ENCODE measurements at places on chromosomes 3 and 15.

GRCh38 chr3:15223685-15224572 lies 17.9 kb downstream of the CAPN7 start:
- no peak for DNase-seq

GRCh38 chr3:89227634-89228033 lies 120.2 kb downstream of the EPHA3 start:
- DNase-seq, result no peak

GRCh38 chr15:68414206-68414555 lies 17.8 kb downstream of the ITGA11 start:
- DNase-seq, result no peak

DNA sequence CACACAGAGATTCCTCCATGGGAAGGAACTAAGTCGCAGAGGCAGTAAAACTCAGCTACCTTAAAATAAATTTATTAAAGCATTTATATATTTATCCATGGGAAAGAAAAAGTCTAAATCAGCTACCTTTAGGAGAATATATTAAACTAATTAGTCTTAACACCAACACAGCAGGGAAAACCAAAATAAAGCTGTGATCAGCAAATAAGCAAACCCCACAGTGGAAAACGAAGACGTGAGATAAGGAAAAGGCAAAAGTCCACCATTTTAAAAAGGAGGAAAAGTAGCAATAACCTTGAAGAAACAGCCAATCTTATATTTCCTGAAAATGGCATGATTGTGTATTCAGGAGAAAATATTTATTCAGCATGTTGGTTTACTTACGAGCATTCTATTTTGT lies 473.0 kb upstream of the ROBO2 start:
- no peak for DNase-seq

GRCh38 chr3:127748754-127749327 lies 73.5 kb downstream of the MGLL start:
- no peak for DNase-seq

- DNase-seq, result no peak
These were observed 320.6 kb upstream of the RORA start for GRCh38 chr15:61549727-61550126.

DNA sequence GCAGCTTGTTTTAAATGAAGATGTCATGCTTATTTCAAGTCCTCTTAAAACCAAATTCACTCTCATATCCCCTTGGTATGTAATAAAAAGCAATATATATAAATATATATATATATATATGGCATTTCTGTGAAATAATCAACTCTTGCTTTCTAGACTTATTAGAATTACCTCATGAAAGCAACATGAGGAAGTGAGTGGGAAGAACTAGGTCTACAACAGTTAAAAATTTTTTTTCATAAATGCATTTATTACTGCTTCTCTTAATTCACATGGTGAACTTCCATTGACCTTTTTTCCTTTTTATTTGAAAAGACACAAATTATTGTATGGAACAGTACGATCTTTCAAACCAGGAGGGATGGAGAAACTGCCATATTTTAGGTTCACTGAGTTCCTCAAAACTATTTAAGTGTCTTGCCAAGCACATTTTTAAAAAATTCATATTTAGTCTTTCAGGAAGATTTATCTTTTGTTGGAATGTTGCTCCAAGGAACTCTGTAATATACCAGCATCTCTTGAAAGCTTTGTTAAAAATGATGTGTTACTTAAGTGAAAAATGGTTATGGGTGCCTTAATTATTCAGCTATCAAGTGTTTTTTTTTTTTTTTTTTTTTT lies 185.2 kb downstream of the GHSR start:
- no peak for DNase-seq

- DNase-seq, result no peak
These were observed 25.2 kb downstream of the IDH3A start for GRCh38 chr15:78174401-78174800.

- no peak for DNase-seq
These were observed 73.3 kb downstream of the CSNK1G1 start for GRCh38 chr15:64282701-64283100.

GRCh38 chr3:132432639-132433038 lies 15.3 kb downstream of the DNAJC13 start:
- DNase-seq, result no peak

- DNase-seq, result no peak
These were observed 521.2 kb downstream of the FOXP1 start for GRCh38 chr3:71062037-71062932.

- DNase-seq, result no peak
These were observed 23.4 kb downstream of the PXK start for GRCh38 chr3:58356054-58356453.

DNA sequence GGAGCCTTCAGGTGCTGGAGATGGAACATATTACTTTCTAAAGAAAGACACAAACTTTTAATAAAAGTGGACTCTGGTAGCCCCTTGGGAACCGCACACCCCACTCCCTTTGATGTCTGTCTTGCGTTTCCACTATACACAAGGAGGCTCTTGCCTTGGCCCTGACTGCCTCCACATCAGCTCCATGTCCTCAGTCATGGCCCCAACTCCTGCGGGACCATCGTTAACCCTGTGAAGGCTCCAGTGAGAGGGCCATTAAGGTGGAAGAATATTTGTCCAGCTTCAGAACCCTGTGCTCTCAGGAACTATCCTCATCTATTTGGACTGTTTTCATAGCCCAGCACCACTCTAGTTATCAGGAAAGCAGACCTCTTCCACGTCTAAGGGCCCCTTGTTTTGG lies 16.1 kb upstream of the BFSP2 start:
- DNase-seq, result no peak

- DNase-seq, result no peak
These were observed 3.1 kb upstream of the SQOR start for GRCh38 chr15:45631776-45632175.

DNA sequence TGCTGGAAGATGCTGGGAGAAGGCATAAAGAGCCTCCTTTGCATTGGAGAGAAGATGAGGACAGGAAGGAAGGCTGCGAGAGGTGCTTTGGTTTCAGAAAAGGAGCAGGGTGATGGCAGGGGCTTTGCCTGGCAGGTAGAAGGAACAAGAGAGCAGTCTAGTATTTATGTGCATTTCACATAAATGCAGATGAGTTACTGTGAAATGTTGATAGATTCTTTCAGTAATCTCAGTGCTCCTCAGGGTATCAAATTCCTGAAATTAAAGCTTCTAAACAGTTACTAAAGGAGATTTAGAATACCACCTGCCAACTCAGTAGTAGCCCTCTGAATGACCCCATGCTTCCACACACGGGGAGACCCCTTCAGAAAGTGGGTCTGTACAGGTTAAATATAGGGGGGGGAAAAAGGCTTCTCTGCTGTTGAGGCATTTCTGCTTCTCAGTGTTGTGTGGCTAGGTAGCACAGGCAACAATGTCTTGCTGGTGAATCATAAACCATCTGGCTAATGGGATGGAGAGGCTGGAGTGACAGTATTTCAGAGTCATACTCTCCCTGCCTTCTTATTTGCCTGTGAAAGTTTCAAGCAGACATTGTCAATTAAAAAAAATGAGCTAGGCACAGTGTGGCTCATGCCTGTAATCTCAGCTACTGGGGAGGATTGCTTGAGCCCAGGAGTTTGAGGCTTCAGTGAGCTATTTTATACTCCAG lies 14.3 kb upstream of the FBXL22 start:
- DNase-seq, result no peak

DNA sequence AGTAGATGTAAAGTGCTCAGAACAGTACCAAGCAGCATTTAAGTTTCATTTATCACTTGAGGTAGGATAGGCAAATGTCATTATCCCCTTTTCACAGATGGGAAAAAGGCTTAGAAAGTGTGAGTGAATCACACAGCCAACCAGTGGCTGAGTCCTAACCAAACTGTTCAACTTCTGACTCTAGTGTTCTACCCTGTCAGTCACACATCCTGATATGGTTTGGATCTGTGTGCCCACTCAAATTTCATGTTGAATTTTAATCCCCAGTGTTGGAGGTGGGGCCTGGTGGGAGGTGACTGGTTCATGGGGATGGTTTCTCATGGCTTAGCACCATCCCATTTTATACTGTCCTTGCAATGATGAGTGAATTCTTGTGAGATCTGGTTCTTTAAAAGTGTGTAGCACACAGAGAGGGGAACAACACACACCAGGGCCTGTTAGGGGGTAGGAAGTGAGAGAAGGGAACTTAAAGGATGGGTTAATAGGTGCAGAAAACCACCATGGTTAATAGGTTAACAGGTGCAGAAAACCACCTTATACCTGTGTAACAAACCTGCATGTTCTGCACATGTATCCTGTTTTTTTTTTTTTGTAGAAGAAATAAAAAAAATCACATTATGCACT lies 304.7 kb downstream of the SUCLG2 start:
- no peak for DNase-seq

DNA sequence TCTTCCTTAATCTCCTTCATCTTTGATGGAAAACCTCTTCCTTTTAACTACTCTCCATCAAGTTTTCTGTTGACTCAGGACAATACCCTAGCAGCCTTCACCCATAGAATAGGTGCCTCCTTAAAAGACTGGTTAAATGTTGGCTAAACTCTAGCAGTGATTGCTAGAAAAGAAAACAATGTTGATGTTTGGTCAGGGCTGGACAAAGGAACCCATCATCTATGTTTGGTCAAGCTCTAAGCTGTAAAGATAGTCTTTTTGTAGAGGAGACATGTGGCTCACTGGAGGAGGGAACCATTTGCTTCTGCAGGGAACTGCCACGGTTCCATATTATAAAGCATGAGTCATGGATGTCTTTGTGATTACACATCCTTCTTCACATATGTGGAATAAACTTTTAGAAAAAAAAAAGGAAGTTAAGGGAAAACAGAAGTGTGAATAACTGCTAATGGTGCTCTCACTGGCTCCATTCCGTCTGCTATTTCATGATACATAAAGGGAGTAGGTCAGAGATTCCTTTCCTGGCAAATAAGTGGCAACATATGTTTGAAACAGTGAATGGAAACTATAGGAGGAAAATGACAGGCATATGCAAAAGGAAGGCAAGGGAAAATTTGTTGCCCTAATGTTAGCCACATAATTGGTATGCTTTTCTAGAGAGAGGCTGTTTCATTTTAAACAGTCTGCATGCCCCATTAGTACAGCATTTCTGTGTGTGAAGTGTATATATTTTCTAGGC lies 78.2 kb downstream of the CMSS1 start:
- DNase-seq, result no peak

GRCh38 chr3:16658004-16658924 lies 53.0 kb upstream of the DAZL start:
- no peak for DNase-seq

GRCh38 chr3:104032283-104032682 lies 1334.4 kb upstream of the ALCAM start:
- DNase-seq, result no peak

DNA sequence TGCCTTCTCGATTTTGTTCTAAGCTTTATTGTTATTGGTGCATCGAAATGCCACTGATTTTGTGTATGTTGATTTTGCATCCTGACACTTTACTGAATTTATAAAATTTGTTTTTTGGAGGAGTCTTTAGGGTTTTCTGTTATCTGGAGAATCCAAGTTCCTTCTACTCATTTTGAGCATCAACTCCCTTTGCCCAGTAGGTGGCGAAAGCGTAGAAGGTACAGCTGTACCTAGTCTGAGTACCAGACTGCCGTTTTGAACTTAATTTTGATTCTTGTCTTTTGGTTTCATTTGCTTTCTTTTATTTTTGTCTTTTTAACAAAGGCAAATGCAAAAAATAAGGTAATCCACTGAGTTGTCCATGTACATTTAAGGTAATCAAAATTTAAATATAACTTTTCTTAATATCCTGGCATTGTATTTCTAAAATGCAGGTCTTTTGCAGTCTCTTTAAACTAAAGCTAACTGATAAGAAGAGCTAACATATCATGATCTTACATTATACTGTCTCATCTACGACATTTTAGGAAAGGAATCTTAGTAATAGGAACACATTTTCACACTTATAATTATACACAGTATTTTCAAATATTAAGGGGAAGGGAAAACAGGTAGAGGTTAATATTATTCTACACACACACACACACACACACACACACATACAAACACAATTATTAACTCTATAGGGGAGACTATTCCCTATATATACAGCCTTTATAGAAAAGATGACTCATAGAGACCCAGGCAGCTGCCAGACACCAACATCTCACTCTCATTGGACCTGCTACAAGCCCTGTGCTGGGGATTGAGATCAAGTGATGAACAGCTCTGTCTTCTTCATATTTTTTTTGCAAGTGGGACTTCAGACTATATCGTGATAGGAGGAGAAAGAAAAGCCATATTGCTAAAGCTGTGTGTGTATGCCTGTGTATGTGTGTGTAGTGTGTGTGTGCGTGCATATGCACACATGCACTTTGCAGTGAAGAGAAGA lies 71.8 kb downstream of the SYNPR start:
- DNase-seq, result no peak

GRCh38 chr3:81245501-81245900 lies 515.9 kb downstream of the GBE1 start:
- DNase-seq, result no peak

DNA sequence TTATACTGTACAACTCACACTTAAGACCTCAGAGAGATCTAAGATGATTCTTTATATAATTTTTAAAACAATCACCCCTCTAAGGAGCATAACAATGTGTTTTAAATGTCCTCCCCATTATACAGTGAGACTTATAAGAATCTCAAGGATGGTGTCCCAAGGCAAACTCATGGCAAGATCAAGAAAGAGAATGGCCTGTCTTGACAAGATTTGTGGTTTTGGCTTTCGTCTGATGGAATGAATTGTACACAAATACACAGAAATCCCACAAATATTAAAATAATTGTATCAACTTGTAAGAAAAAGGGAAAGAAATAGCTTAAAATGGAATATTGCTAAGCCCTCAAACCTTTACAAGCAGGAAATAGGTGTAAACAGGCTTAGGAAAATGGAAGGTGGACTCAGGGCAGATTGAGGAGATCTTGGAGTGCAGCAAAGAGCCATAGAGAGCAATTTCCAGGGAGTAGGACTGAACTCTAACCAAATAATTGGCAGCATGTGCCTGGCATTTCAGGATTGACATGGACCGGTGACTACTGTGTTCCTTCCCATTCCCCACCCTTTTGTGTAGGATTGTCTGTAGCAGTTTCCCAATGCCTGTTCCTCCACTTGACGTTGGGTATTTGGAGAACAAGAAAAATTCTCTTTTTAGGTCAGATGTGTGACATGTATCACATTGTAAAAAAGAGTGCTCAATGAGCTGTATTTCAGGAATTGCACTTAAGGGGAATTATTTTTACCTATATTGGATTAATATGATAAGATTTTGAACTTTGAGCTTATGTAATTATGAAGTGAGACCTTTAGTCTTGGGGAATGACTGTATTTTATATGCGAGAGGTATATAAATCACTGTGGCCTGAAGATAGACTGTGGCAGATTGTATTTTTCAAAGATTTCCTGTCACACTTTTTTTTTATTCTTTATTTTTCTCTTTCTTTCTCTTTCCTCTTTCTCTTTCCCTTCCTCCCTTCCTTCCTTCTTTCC lies 317.8 kb upstream of the SLITRK3 start:
- no peak for DNase-seq

DNA sequence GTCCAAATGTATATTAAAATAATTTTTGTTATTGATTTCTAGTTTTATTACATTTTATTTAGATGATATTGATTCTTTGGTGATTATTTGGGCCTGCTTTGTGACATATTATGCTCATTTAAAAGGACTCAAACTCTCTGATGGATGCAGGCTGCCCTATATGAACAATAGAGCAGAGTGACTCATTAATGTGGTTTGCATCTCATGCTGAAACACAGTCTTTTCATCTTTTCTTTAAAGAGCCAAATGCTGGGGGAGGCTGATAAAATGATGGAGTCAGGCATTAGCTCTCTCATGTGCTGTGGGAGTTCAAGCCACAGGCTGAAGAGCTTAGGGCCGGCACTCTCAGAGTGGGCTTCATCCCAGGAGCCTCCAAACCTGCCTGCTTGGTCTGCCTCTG lies 7.2 kb downstream of the PLA1A start:
- no peak for DNase-seq

Data from effector memory CD8-positive, alpha-beta T cell (primary cell).